ENCODE measurements at places on chromosomes 12 and 14. TPM values are rescaled to one million over a fixed set of nuclear protein-coding genes. Genes with fewer than 3 reads are reported as not detected.
A peak's percentile ranks its signal among the peaks of the same experiment; 100 is the strongest.

DNA sequence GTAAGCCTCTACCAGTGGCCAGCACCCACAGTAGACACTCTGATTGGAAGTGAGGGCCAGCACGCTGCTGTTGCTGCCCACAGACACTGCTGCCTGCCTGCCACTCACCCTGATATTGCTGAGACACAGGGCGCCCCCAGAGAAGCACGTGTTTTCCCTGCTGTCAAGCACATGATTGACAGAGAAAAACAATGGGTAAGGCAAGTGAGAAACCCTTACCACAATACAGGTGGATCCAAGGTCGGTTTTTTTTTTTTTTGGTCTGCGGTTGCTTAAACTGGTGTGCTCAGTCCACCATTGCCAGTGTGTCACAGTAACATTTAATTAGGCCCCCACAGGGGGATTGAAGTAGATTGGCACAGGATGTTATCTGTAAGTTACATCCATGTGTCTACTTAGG lies 65.9 kb downstream of the WDR20 start:
- peak; percentile 28 for DNase-seq

USP44 gene
- polyA plus RNA-seq, result 0.60 TPM

GRCh38 chr12:58920102-58920960 lies at the start of gene LRIG3:
TSS of gene LRIG3 (minus strand) at chr12:58920504. CDS start at chr12:58920235, 269 bp downstream.
- DNase-seq, result peak; percentile 96

GRCh38 chr12:96193725-96194575 lies at the start of gene ELK3:
TSS of gene ELK3 (plus strand) at chr12:96194375.
- peak; percentile 84 for DNase-seq

HOXC13 gene
- polyA plus RNA-seq, result 0.60 TPM

DNA sequence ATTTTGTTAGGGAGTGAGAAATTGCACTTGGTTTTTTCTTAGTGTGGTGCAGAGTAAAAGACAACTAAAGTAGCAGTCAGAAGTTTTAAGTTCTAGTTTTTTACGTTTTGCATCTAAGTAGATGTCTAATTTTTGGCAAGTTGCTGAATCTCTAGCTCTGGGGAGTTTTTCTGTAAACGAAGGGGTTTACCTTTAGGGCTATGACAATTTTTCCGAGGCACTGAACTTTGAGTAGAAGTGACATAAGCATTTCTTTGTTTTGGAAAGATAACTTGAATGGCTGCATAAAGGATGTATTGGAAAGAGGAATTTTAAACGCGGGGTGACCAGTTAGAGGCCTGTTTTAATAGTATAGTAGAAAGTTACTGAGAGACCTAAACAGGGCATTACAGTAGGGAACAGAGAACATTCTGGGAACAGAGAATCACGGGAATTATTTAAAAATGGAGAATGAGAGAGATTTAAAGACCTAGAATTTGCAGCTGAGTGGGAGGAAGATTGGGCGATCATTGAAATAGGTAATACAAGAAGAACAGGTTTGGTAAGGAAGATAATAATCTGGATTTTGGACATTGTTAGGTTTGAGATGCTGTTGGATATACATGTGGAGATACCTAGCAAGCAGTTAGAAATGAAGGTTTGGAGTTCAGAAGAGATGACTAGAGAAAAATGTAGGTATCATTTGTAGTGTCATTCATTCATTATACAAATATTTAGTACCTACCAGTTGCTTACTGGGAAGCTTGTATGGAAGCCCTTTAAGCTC lies 1.2 kb downstream of the ZNF410 start:
- no peak for DNase-seq

GYS2 gene
- polyA plus RNA-seq, result not detected

DCN gene
- polyA plus RNA-seq, result 380 TPM

METTL17 gene
- 76.4 TPM for polyA plus RNA-seq

Measured in sigmoid colon (tissue), 7 donors.